ENCODE measurements at places on chromosomes 12 and 14.

DNA sequence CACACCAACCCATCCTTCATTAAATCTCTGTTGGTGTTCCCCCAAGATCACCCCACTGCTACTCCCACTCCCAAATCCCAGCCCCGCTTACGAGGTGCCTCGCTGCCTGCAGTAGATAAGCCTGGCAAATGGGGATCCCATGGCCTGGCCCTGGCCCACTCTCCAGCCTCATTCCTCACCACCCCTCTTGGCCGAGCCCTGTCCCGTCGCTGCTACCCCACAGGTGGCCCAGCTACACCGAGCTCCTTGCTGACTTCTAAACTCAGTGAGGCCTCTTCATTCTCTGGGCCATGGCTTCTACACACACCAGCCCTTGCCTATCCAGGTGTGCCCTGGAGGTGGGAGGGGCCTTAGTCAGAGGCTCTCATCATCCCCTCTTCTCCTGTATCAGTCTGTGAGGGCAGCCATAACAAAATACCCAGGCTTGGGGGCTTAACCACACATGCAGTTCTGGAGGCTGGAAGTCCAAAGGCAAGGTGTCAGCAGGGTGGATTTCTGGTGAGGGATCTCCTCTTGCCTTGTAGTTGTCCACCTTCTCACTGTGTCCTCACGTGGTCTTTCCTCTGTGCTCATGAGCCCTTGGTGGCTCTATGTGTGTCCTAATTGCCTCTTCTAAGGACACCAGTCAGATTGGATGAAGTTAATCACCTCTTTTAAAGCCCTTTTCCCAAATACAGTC is 92.8 kb downstream of the PRMT8 start:
- DNase-seq = no peak

DNA sequence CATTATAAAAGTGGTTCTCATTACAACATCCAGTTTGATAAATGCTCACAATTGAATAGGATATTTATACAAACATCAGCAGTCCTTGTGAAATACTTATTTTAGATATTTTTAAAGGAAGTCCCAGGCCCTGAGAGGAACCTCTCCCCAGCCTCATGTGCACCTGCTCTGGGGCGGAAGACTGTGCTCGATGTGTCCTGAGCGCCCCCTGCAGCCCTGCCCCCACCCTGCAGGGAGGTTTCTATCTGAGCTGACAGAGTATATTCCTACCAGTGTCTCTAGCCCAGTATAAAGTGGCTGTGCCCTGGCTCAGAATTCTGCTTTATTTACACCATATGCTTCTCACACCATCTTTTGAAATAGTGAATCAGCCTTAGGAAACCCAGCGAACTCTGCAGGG is 1349.1 kb downstream of the TMEM121 start:
- no peak for DNase-seq

DNA sequence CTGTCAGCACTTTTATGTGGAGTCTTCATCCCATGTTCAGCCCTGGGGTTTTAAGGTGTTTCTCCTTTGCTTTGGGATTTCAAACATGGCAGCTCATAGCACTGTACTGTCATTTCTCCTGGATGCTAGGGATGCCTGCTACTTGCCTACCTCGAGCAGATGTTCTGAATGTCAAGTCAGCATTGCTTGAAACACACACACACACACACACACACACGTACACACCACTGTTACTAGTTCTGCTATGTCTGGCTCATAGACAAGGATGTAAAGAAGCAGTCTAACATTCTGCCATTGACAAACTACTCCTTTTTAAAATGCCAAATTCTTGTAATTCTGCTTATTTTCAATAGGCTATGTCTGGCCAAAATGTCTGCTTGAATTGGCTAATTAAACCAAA is 72.7 kb downstream of the SAMD4A start:
- DNase-seq = no peak

DNA sequence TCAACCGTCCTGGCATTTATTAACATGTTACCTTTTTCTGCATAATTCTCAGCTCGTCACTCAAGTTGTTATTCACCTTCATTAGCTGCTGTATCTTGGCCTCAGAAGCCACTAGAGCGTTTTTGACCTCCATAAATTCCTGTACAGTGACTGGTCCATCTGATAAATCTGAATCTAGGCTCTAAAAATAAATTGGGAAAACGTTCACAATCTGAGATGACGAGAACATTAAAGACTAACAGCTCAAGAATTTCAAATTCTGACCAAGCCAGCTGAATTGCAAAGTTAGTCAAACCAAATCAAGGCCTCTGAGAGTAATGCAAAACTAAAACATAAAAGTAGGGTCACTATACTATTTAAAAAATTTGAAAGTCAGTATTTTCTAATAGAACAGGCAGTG is 45.0 kb downstream of the GIT2 start:
- DNase-seq = no peak

DNA sequence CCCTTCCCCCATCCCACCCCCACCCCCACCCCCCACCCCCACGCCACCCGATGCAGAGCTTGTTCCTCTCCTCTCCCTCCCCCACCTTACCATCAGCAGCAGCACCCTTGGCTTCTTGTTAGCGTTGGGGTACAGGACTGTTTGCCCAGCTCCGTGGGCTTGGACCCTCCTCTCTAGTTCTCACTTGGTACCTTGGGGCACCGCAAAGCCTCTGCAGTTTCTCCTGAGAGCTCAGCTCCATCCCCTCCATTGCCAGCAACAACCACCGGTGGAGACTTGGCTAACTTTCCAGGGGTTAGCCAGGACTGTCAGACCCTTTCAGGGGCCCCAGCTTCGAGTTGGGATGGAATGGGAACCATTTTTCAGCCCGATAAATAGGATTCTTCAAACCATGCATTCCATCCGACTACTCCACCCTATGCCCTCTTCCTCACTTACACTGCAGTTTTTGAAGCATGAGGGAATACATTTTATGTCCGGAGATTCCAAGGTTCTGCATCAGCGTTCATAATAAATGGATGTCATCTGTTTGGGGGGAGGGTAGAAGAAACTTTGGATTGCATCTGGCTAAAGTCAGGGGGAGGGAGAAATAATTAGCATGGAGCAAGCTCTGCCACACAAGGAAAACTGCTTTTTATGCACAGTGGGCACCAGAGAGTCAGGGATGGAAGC is 1.1 kb downstream of the SCN8A start:
- no peak for DNase-seq

DNA sequence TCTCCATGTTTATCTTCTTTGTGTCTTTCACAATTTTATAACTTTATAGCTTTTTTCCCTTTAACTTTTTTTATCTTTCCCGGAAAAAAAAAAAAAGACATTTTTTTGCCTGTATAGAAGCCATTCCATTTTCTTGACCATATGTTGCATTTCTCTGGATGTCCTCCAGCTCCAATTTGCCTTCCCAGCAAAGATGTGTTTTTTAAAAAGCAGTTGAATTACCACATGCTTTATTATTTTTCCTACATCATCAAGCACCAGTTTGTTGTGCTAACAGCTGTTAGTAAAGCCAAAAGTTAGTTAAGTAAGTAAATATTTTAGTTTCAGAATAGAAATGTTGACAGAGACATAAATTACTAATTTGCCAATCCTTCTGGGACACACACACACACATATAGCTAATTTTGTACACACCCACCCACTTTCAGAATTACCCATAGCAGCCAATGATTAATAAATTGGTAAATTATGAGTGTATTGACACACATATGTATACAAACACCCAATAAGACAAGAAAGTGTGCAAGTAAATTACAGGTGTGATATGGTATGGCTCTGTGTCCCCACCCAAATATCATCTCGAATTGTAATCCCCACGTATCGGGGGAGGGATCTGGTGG is 118.3 kb downstream of the SLC38A6 start:
- DNase-seq = no peak

DNA sequence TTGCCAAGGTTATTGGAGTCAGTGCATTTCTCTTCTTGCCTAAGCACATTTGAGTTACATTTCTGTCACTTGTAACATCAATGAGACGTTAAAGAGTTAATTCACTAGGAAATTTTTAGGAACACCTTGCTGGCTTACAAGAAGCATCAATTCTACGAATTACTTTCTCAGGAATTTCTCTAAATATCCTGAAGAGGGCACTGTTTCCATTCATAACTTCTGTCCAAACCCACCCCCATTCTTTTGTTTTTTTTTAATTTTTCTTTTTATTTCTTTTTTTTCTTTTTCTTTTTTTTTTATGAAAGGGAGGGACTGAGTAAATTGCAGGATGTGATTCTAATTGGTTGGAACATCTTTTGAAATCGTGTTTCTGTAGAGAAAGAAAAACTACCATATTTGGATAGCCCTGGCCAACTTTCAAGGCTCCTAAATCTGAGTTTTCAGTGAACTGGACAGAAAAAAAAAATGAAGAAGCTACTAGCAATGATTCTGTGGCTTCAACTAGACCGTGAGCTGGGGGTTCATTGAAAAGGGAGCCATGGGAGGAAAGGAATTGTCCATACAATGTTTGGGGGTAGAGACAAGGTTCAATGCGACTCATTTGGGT is 285.3 kb downstream of the DAD1 start:
- no peak for DNase-seq

GRCh38 chr12:26680727-26681455 is 152.1 kb downstream of the ITPR2 start:
- DNase-seq = no peak

DNA sequence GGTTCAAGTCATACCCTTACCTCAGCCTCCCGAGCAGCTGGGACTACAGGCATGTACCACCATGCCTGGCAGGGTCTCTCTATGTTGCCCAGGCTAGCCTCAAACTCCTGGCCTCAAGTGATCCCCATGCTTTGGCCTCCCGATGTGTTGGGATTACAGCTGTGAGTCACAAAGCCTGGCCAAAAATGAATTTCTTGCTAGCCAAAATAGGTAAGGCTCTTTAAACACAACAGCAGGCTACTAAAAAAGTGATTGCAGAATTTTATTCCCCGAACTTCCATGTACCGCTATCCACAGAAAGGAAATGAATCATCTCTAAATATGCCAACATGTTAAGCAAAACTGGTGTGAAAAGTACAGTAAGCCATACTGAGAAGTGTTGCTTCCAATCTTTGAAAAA is 50.6 kb downstream of the WDHD1 start:
- DNase-seq = no peak

All from stimulated activated CD4-positive, alpha-beta T cell treated with anti-CD3 and anti-CD28 coated beads, Interleukin-12 subunit alpha, Interleukin-12 subunit beta, amount 100 ng/mL, for 24 hours (primary cell).